Mesothelial cell of epicardium (in vitro differentiated cells): ENCODE measurements at places on chromosomes 2 and 18.

DNA sequence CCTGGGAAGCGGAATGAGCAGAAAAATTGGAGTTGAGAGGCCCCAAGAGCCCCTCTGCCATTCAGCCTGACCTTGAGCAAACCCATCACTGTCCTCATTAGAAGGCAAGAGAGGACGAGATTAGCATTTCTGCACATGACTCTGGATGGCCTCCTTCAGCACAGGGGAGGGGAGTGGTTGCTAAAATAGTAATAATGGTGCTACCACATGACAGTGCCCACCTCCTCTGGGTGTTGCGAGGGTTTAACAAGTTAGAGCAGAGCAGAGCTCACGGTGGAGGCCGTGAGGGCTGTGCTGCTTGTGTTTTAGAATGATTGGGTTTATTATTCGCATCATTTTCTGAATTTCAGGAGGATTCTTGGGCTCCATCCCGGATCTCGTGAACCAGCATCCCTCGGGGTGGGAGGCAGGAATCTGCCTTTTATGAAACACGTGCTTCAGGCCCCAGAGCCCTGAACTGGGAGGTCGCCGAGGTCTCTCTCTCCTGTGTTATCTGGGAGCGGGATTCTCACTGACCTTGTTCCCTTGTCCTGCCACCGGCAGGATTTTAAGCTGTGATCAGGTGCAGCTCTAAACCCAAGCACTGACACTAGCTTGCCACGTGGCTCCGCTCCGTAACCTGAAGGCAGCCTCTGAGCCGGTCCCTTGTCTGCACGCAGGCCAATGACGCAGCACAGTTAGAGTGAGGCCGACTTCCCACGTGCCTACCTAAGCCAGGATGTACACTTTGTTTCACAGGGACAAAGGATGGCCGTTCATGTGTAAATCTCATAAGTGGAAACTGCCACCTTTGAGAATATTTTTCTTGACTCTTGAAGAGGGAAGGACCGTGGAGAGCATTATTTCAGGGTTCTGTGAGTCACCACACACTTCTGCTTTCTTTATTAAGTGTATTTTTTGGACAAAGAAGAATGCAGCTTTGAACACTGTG, 142.3 kb downstream of the ACOXL start:
- no peak for DNase-seq

DNA sequence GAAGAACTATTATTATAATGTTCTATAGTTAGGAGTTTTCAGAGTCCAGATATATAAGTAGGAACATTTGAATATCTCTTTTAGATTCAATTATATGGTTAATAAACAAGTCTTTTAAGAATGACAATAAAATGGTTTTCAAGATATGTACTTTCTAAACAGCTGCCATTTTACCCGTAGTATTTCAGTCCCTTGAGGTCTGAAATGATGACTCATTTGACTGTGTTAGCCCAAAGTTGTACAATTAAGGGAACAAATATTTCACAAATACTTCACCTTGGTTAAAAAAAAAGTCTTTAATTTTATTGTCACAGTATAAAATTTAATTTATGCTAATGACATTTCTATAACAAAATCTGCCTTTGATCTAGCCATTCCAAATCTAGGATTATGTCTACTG, 91.6 kb upstream of the TANK start:
- DNase-seq, result no peak

DNA sequence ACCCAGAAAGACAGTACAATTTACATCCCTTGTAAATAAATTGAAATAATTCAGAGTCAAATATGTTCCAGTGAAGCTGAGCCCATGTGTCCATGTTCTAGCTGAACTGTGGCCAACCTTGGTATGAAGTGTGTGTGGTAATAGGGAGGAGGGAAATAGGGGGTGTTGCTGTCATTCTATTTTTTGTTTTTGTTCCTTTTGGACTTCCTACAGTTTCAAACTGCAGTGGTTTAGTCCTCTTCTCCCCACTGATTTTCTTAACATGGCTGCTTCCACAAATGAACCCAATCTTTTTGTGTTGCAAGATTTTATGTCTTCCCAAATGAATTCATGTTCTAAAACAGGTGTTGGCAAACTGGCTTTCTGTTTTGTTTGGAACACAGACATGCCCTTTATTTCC, 156.9 kb downstream of the CCBE1 start:
- no peak for DNase-seq

- DNase-seq, result no peak
Observed at GRCh38 chr2:237320801-237321560, 93.0 kb downstream of the COL6A3 start.

GRCh38 chr18:35389095-35389618, 12.0 kb upstream of the ZNF396 start:
- no peak for DNase-seq

DNA sequence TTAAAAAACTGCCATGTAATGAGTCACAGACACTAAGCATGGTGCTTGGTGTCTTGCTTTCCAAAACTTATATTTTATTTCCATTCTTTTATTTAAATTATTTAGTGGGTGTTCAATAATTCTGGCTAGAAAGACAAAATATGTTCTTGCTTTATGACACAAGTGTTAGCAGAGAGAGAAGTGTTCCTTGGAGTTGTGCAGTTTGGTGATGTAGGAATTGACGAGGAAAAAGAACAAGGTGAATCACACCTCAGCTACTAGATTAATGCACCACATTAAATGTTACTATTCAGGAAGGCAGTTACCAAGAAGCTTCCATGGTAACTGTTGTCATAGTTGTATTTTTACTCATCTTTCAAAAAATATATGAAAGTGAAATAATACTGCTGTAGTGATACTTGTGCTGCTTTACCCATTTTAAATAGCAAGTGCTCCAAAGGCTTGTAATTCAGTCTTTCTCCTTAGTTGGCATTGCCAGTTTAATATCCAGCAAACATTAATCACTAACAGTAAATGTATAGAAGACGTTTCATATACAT, 28.3 kb downstream of the ADAM23 start:
- no peak for DNase-seq

DNA sequence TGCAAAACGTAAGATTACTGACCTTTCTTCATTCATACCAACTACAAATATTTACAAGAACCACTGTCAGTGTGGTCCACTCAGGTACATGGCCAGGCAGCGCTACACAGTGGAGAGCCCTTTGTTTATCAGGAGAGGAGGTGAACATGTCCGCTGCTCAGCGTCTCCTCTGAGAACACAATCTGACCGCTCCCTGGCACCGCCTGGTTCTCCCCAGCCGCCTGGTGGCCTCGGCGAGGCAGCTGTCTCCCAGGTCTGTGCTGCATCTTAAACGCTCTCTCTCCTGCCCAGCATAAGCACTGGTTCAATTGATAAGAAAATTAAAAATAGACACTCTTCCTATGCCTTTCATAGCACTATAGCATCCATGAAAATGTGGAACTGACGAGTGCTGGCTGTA, 146.8 kb upstream of the PXDN start:
- no peak for DNase-seq

GRCh38 chr2:25322312-25322711, 19.4 kb downstream of the DNMT3A start:
- DNase-seq, result no peak

- DNase-seq, result no peak
Observed at GRCh38 chr2:70557171-70557838, 3.7 kb upstream of the TGFA start.

DNA sequence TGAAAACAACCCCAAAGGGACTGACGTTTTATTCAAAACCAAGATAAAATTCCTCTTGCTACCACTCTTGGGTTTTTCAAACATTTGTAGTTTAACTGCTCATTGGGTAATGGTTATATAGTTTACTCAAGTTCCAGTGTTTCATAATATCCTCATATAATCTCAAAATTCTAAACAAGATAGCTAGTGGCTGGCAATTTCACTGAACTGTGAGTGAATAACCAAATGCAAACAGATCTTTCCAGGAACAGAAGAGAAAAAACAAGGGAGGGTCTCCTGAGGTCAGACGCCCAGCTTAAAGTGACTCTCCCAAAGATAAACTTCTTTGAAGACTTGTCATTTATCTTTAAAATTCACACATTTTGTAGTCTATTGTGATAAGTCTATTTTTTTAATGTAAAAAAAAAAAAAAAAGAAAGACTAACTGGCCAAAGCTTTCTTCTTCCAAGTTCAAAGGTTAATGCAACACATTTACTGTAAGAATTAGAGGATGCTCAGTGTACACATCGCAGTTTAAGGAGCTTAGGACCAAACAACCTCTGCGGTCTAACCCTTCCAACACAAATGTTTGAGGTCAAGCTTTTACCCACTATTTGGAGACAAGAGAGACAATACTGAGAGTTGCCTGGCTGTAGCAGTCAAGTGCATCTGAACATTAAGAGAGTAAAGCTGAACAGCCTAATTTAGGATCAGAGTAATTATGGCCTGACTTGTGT, 26.6 kb downstream of the LPIN2 start:
- no peak for DNase-seq
